Left renal cortex interstitium (tissue), 4 donors: ENCODE measurements at places on chromosomes 5 and 9.

DNA sequence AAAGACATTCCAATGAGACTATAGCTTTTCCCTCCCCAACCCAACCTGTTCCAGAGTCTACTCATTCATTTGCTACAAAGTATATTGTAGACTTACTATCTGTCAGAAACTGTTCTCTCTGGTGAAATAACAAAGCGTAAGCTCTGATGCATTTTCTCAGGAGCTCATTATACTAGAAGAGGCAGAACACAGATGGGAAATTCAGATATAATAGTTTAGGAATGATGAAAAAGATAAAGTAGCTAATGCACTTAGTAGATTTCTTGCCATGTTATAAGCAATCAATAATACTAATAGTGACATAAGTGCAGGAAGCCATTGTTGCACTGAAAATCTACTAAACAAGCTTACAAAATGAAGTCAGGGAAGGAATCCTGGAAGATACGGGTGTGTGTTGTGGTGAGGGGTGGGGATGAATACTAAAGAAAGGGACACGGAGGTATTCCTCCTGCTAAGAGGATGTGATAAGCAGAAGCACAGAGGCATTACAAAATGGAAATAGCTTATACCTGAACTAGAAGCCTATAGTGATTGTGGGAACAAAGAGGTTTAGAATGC, 78.2 kb downstream of the HCN1 start:
- DNase-seq = no peak

GRCh38 chr5:178625679-178626483, 969 bp downstream of the CLK4 start:
- no peak for DNase-seq

GRCh38 chr5:43051684-43052083, 11.6 kb upstream of the ANXA2R start:
- no peak for DNase-seq

- DNase-seq = no peak
These were observed 2.8 kb downstream of the GALNT10 start for GRCh38 chr5:154193283-154193682.

GRCh38 chr5:77225531-77225930, 15.1 kb downstream of the PDE8B start:
- no peak for DNase-seq

- DNase-seq = no peak
These were observed 7.7 kb downstream of the CA9 start for GRCh38 chr9:35681341-35682002.
